ENCODE measurements at places on chromosomes 12 and 14.

- DNase-seq: no peak
Measured at GRCh38 chr14:49849213-49849847, 3.3 kb downstream of the NEMF start.

DNA sequence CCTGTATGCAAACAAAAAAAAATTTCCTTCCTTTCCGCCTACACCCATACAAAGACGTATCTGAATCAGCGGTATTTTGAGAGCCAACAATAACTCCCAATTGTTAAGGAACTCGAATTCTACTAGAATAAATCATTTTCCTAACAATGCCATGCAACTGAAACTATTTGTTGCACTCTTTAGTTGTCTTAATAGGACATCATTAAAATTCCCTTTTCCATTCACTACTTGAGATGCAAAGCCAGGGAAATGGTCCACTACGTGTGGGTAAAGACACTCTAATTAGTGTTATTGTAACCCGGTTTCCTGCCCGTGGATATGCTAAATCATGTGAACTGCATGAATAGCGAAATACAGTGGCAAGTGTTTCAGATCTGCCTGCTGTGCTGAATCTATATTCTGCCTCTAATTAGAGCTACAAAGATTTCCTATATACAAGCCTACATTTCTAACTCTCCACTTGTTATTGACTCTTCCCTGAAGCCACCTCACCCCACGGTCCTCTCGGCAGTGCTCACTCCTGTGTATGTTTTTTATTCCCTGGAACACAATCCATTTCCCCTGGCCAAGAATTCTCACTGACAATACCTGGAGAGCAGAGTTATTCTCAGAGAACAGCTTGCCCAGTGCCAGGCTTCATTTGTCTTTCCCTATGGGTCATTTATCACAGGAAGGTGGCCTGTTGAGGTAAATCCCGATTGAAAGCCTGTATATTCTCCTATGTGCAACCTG lies 168.3 kb downstream of the PAWR start:
- DNase-seq: no peak

GRCh38 chr12:75863533-75863932 lies 168.0 kb downstream of the PHLDA1 start:
- DNase-seq: no peak

DNA sequence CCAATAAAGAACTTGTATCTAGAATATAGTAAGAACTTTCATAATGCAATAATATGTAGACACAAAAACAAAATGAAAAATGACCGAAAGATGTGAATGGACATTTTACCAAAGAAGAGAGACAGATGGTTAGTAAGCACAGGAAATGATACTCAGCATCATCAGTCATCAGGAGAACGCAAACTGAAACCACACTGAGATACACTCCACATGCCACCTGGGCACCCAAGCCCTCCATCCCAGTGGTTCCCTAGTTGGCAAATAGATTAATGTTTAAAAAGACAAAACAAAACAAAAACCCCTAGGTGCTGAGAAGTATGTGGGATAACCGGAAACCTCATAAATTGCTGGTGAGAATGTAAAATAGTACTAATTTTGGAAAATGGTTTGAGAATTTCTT lies 26.8 kb upstream of the VPS33A start:
- no peak for DNase-seq

DNA sequence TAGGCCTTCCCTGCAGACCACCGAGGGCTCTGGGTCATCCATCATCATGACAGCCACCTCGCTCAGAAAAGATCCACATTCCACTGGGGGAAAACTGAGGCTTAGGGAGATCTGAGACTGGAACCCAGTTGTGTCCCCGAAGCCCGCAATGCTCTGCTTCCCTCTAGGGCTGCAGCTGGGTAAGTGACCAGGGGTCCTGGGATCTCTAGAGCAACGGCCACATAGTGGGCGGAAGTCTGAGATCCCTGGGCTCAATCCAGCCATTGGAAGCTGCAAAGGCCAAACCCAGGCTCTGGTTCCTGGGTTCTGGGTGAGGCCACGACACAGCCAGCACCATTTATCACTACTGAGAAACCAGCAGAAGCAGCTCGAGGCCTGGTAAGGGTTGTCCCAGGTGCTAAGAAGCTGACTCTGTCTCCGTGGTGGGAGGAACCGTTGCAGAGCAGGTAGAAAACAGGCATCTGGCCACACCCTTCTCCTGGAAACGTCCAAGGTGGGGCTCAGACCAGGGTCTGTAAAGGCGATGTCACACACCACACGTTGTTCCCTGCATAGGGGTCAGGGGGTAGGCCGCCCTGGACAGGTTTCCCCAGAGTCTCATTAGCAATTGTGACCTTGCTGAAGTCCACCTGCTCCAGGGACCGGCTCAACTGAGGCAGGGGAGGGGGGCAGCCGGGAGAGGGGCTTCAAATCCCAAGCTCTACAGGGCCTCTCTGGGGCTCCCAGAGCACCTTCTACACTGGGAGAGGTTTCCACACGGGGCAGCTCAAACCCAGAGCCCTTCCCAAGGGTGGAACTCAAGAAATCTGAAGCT lies 38.6 kb downstream of the BCL11B start:
- no peak for DNase-seq

- DNase-seq: peak; percentile 87
Measured at GRCh38 chr12:68406134-68406576, 74.0 kb upstream of the MDM1 start.

DNA sequence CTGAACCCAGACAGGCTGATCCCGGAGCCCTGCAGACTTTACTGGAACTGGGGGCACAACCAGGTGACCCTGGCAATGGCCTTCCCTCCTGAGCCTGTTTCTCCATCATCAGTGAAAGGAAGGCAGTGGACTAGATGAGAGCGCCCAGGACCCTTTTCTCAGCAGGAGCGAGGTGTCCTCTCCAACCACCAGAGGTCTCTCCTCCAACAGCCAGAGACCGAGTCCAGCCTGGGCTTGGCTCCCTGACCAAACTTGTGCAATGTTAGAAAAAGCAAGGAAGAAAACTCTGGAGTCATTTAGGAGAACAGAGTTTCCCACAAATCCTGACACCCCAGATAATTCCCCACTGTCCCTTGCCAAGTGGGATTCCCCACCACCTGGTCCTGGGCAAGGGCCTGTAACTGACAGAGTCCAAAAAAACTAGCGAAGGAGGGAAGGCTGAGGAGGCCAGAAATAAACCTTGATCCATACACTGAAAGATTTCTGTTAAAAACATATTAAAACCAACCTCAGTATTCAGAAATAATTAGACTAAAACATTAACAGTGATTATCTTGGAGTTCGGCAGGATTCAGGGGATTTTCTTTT lies 9.0 kb downstream of the RPS6KL1 start:
- DNase-seq: peak; percentile 64

- DNase-seq: no peak
Measured at GRCh38 chr12:70389678-70390077, 23.6 kb downstream of the KCNMB4 start.

All from HCEC 1CT (cell line).